ENCODE measurements at places on chromosomes 3 and 15.

- no peak for DNase-seq
Observed at GRCh38 chr3:151210676-151211381, 7.8 kb upstream of the GPR171 start.

DNA sequence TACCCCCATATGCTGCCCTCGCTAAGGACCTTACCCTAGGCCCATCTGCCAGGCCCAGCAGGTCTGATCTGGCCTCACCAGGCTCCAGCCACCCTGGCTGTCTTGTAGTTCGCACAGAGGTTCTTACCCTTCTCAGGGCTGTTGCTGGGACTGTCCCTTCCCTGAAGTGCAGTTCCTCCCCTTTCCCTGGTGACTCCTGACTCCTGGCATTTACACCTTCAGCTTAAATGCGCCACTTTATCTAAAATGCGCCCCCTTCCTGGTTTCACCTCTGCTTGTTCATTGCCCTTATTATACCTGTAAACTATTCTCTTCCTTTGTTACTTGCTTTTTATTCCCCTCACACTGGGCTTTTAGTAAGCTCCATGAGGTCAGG is 835 bp upstream of the TTLL3 start:
- DNase-seq, result no peak

DNA sequence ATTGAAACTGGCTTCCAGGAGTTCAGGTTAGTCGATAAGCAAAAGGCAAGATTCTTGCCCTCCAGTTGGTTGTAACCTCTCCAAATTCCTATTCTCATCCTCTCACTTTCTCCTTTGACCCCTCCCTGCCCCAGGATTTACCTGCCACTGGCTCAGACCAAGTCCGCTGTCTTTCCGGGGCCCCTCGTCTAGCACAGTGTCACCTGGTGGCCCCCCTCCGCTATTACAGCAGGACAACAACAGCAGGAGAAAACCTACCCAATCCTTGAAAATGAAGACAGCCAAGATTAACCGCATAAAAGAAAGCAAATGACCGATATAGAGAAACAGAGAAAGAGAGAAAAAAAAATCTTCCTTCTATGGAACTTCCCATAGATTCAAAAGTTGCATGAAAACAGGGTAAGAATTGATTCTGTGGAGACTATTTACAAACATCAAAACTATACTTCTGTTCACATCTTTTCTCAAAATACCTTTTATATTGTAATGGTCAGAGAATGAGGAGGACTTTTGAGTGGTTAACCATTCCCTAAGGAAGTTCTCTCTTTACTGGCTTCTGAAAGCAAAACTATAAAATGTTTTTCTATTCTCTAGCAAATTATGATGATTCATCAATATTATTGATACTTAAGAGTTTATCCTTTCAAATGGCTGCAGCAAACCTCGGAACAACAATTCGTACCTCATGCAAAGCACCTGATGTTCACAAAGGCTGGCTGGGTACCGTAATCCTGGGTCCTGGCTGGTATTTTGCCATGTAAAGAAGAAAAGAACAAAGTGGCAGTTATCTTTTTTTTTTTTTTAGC is 10.0 kb upstream of the ST8SIA2 start:
- DNase-seq, result no peak

GRCh38 chr15:48451241-48451640 is 120.0 kb downstream of the DUT start:
- DNase-seq, result no peak

DNA sequence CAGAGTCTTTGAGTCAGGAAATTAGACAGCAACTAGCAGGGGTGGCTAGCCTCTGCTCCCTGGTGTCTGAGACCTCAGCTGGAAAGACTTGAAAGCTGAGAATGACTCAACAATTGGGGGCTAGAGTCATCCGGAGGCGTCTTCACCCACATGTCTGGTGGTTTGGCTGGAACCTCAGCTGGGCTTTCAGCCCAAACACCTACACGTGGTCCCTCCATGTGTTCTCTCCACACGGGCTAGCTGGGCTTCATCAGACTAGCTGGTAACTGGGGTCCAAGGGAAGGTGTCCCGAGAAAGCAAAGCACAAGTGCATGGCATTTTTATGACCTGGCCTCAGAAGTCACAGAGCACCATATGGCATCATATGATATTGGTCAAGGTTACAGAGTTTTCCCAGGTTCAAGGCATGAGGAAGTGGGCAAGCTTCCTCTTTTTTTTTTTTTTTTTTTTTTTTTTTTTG is 19.9 kb upstream of the ABHD2 start:
- peak; percentile 26 for DNase-seq

GRCh38 chr3:38643592-38643991 is 5.9 kb downstream of the SCN5A start:
- no peak for DNase-seq

DNA sequence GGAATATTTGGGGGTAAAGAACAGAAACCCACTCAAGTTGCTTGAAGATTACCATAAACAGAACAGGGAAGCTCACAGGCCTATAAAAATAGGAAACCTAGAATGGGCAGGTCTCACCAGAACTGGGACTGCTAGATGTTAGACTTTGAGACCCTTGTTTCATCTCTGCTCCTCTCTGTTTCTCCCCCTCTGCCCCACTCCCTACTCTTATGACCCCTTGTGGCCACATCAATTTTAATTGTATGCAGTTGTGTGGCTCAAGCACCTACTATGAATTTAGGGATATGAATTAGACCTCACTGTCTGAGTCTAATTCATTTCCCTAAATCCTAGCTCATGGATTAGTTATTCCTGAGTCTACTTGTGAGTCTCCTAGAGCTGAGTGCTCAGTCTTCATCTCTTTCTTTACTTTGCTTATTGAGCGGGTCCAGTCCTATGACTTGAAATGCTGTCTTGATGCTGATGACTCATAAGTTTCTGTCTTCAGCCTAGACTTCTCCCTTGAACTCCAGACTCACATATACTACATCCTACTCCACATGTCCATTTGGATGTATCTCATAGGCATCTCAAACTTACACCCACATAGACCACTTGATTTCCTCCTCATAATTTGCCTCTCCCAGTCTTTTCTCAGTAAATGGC is 78.7 kb downstream of the ITPR1 start:
- DNase-seq, result no peak

GRCh38 chr3:49131040-49131439 is 1.8 kb downstream of the LAMB2 start:
- DNase-seq, result no peak

DNA sequence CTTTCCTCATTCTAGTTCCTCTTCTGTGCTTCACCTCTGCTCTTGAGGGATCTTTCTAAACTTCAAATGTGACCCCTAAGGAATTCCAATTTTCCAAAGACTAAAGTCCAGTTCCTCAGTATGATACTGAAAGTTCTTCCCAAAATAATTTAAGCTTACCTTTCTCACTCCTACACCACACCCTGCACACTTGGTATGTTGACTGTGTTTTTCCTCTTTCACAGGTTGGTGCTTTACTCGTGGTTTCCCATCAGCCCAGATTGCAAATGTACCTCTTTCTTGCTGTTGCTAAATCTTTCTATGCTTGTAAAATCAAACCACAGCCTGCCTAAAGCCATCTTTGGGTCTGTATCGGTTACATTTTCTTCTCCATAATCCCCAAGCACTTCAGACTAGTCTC is 30.5 kb upstream of the CLDN16 start:
- DNase-seq, result no peak

- no peak for DNase-seq
Observed at GRCh38 chr3:54949491-54950044, 21.7 kb upstream of the LRTM1 start.

DNA sequence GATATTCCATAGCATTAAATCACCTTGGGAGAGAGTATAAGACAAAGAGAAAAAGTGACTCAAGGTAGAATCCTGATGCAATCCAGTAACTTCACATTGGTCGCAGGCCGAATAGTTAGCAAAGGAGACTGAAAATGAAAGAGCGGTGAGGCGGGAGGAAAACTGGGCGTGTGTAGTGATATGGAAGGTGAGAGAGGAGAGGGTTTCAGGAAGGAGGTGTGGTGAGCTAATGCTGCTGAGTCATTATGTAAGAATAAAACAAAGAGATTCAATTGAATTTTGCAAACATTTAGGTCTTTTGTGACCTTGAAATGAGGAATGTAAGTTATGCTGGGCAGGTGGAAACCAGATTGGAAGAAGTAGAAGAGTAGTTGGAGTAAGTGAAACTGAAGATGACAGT is 235.3 kb downstream of the C3orf38 start:
- no peak for DNase-seq

GRCh38 chr15:26376243-26376642 is 396.6 kb downstream of the GABRB3 start:
- no peak for DNase-seq

DNA sequence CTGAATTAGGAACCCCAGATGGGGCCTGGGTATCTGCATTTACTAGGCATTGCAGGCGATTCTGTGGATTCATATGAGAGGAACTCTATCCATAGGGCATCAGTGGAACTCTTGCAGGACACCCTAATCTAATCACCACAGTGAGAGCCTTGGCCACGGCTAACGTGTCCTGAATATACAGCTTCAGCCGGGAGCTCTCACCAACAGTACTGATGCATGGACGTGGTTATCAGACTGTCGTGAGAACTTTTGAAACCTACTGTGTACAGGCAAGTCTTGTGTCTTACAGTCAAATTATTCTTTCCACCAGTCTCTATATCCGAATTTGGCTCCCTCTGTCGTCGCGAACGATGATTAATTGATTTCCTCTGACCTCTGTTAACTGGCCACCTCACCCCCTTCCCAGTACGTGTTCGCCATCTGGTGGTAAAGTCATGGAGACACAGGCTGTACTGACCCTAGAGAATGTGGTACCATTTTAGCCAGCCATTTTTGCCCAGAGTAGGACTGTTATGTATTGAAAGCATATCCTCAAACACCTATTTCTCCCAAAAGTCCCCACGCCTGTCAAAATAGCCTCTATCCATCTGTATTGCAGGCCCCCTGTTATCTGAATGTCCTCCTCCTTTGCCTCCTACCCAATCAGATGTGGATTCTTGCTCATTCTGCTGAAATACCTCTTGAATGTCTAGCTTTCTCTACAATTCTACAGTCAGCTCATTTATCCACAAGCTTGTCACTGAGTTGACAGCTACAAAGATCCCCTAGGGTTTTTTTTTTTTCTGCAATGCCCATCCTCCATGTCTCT is 39.7 kb downstream of the GLDN start:
- peak; percentile 80 for DNase-seq

DNA sequence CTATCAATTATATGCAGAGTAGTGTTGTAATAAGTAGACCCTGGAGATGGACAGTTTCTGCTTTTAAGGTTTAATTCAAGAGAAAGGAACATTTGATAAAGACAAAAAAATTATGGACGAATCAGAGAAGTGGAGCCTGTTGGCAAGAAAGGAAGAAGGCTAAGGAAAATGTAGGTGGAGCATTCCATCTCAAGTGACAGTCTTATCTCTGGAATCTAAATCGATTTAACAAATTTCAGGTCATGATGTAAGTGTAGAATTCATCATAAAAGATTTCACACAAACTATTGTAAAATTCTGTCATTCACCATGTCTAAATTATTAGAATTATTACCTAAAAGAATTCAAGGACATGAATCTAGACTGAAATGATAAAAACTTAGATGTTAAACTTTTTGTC is 36.3 kb downstream of the TSC22D2 start:
- no peak for DNase-seq

- peak; percentile 78 for DNase-seq
Observed at GRCh38 chr3:106068795-106069194, 200.0 kb upstream of the CBLB start.

DNA sequence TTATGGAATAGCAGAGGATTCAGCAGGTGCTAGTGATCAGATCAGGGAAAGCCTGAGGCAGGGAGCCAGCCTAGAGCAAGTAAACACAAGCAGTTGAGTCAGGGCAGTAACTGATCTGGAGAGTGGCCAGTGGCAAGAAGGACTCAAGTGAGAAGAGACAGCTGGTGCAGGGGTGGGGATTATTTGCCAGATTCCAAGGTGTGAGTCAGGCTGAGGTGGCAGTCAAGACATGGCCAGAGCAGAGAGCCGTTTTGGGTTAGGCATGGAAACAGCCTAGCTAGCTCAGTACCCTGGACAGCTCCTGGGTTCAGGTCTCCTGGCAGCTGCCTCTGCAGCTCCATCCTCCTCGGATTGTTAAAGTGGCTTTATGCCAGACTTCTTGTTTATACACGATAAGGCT is 281.9 kb upstream of the ONECUT1 start:
- DNase-seq, result no peak

- DNase-seq, result no peak
Observed at GRCh38 chr3:103052236-103052830, 617.5 kb downstream of the ZPLD1 start.

GRCh38 chr3:184354121-184354728 is 7.2 kb downstream of the CLCN2 start:
- DNase-seq, result no peak

- no peak for DNase-seq
Observed at GRCh38 chr3:71163198-71163918, 420.2 kb downstream of the FOXP1 start.

DNA sequence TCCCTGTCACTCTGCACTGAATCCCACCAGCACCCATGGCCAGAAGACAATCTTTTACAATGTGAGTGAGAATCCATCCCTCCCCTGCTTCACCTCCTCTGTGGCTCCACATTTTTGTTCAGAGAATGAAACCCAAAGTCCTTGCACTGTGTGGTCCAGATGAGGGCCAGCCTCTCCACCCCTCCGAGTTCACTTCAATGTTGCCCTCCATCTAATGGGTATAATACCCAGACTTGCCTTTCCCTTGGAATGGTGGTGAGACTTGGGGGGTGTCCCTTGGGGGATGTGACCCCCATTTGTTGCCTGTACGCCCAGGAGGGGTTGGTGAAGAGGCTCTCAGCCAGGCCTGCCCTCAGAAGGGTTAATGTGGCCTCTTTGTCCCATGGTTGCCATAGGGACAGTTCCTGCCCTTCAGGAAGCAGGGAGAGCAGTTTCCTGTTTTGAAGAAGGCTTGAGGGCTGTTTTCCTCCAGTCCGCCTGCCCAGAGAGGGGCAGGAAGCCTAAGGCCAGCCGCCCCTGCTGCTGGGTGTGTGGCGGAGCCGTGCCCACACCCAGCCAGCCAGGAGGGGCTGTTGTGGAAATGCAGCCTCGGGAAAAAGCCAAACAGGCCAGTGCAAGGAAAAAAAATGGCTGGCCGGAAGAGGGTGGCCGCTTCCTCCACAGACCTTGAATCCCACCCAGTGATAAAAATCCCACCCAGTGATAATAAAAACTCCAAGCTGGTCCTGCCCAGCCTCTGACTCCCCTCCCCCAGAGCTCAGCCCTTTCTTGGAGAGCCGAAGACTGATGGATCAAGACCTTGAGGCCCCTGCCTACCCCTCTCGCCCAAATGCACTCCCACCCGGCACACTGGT is 14.6 kb upstream of the FGD5 start:
- DNase-seq, result no peak

- DNase-seq, result no peak
Observed at GRCh38 chr3:5437296-5437782, 249.8 kb downstream of the EDEM1 start.

GRCh38 chr3:99524559-99524958 is 113.8 kb upstream of the COL8A1 start:
- no peak for DNase-seq

- no peak for DNase-seq
Observed at GRCh38 chr3:101687142-101687931, 819 bp upstream of the RPL24 start.

- no peak for DNase-seq
Observed at GRCh38 chr3:63910891-63911290, 1.3 kb downstream of the SCAANT1 start.

All from fibroblast of gingiva (primary cell).